ENCODE measurements at places on chromosomes 1 and 21.
A peak's percentile ranks its signal among the peaks of the same experiment; 100 is the strongest.

- no peak for DNase-seq
Observed at GRCh38 chr21:37527103-37527502, 160.5 kb downstream of the DYRK1A start.

- DNase-seq = no peak
Observed at GRCh38 chr1:226201029-226201593, 14.6 kb upstream of the ACBD3 start.

DNA sequence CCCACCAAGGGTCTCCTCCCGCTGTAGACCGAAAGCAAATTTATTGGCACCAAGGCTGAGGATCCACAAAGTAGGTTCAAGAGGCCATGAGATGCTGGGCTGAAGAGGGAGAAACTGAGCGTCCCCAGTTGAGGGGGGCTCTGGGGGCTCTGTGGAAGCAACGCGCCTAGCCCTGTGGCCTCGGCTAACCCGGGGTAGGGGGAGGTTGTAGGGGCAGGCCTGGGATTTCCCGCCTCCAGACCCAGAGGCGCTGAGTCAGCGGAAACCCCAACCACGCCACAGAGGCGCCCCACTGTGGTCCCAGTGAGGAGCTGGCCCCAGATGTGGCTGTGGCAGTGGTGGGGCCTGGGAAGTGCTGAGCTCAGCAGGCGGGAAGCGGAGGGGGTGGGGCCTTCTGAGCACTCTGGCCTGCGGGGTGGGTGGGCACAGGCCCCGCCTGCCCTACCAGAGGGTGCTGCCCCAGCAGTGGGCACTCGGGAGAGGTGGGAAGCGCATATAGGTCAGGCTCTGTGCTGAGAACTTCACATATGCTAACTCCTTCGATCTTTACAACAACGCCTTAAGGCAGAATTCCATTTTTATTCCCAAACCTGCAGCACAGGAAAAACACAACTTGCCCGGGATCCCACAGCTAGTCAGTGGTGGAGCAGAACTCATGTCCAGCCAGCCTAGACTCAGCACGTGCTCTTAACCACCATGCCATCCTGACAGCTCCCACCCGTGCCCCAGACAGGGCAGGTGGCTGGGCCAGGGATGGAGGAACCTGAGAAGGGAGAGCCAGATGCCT is 1.5 kb upstream of the COL16A1 start:
- DNase-seq = peak; percentile 62

DNA sequence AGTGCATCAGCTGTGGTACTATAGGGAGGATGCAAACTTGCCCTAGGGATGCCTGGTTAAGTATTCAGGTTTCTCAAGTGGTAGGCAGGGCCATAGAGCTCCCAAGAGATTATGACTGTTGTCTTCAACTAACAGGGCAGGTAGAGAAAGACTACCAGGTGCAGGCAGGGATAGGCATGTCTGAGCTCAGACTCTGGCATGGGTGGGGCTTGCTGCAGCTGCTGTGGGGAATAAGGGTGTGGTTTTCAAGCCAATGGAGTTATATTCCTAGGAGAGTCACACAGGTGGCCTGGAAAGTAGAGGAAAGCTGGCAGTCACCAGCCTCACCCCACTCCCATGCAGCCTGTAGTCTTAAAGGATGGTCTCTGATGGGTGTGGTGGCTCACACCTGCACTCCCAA is 673.4 kb upstream of the ADGRL4 start:
- DNase-seq = no peak

DNA sequence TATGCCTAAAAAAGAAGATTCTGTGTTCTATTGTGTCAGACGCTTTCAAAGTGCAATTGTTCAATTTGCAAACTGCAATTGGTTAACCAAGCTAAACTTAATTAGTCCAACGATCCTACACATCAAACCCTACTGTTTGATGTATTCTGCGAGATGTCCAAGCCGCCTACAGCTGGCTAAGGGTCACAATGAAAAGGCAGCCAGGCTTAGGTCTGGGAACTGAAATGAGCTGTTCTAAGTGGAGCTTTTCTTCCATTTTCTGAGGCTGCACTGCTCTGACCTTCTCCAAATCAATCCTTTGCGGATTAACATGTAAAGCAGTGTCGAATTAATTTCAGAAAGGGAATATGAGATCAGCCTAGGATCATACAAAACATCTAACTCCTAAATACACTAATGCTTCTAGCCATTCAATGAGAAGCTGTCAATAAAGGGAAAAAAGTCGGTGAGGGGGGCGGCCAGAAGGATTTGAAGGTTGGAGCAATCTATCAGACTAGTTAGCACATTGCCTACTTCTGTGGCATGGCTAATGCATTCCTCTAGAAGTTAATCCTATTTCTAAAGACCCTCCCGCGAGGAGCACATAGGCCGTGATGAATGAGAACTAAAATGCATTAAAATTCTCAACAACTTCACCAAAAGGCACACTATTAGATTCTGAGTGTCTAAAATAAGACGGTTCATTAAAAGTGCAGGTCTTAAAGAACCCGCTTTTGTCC is 119.0 kb downstream of the SIM2 start:
- DNase-seq = no peak

All from activated T-cell treated with anti-CD3 and anti-CD28 coated beads, Interleukin-2, amount 50 U/mL, for 1 hour (primary cell).